HL-60 (cell line): ENCODE measurements at places on chromosomes 2 and 18.

DNA sequence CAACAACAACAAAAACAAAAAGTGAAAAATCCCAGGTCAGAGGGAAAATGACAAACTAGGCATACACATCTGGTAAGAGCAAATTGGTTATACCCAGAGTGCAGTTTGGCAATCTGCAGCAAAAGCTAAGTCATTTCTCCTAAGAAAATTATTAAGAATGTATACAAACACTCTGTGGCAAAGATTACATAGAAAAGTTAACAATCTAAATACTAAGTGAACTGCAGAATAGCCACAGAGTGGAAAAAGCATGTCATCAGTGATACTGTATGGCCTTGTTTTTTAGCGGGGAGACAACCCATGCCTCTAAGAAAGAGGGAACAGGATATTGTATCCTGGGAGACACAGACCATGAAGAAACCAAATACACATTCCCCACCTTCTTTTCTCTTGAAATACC lies 136.0 kb upstream of the ITGB6 start:
- DNase-seq: no peak

DNA sequence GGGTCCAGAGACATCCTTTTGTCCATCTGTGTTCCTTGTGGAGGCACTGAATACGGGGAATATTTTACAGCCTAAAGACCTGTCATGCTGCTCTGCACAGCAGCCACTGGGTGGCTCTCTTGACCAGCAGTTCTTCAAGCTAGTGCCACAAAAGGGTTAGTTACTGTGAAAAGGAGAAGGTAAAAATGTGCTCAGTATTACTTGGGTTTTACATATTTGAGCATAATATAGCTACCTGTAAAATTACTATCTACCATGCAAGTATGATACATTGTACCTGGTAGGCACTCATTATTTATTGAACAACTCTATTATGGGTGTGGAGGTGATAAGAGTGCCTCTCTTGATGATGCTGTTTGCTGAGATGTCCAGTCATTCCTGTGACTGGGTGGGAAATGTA lies 23.6 kb downstream of the FZD5 start:
- peak; percentile 71 for DNase-seq

DNA sequence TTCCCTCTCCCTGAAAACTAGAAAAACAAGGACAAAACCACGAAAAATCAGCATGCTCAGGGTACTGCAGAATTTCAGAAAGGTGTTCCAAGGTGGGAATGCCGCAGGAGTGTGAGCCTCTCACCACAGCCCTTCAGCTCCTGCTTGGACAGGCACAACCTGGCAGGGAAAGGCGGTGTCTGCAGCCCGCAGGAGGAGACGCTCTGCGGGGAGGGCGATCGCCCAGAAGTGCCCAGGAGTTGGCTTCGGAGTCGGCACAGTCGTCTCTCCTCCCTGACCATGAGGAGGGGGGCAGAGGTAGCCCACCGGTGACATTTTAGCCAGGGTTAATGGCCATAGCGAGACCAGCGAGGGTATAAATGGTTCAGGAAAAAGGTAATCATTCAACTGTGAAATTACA lies 57.2 kb downstream of the TMEM18 start:
- no peak for DNase-seq

- DNase-seq: no peak
Measured at GRCh38 chr2:8600456-8600855, 81.4 kb upstream of the ID2 start.

GRCh38 chr2:210527286-210527685 lies 29.1 kb upstream of the CPS1 start:
- DNase-seq: no peak

DNA sequence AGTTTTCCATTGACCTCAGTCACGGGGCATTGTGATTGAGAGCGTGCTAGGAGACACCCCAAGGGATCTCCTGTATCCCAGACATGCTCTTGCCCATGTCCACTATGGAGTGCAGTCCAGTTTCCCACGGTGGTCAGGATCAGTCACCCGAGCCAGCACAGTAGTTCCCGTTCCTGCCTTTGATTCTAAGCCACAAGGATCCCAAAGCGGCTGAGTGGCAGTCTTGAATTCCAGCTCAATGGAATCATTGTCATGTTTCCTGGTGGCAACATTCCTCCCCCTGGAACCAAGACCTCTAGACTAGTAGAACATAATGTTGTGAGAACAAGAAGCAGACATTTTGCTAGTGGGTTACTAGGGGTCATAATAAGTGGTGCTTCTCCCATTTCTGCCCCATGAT lies 154.3 kb downstream of the SEPTIN10 start:
- DNase-seq: no peak

DNA sequence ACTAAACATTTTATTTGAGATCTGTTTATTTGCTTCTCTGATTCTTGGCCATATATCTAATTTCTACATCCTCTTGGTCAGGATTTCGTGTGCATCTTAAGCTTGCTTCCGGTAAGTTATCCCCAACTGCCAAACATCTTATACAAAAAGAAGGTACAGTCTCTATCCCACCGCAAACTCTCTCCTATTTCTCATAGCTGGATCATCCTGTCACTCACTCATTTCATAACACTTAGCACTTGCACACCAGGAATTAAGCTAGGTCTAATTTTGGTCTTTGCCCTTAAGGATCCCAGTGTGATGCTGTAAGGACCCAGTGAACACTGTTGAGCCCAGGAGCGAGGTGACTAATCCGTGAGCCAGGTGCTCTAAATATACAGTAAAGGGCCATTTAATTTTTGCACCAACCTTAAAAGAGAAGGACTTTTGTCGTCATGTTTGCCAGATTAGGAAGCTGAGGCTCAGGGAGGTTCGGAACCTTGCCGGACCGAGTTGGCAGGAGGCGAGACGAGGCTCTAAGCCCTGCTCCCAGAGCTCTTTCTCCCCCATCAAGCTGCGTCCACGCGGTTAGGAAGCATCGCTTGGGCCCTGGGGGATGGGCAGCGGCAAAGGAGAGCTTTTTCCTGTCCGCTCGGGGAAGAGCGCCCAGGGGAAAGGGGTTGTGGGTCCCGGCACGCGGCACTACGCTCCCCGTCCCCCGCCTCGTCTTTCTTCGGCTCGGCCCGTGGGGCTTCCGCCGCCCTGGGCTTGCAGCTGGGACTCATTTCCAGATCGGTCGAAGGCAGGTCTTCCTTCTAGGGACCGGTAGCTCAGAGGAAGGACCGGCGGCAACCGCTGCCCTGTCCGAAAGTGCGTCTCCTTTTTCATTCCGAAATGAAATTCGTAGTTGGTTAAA lies 4.1 kb upstream of the ITPRIPL1 start:
- DNase-seq: peak; percentile 39

- DNase-seq: no peak
Measured at GRCh38 chr18:24721388-24721787, 261.0 kb downstream of the HRH4 start.

GRCh38 chr2:102119255-102119654 lies 23.3 kb upstream of the IL1R1 start:
- DNase-seq: no peak

DNA sequence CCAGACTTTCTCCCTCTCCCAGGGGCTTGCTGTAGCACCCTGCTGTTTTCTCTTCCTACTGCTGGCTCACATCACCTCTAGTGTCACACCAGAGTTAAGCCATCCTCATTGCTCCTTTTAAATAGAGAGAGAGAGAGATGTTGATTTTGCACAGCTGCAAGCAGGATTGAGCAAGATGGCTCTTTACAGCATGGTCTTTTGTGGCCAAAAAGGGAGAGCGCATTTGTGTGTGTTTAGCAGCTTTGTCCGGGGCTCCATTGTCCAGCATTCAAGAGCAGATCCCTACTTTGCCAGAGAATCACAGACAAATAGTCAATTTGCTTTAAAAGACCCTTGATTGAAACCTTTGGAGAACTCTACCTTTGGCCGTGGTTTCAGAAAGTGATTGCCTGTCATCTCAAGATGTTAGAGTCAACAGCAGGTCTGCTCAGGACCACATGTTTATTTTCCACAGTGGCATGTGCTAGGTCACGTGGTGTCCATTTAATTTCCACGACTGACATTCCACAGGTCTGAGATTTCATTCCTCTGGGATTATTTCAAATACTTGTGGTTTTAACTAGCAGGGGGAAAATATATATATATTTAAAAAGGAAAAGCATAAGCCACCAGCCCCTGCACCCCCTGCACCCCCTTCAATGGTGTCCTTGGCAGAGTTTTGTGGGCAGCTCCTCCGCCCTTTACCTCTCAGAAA lies 359.9 kb upstream of the SLC14A2 start:
- no peak for DNase-seq

- DNase-seq: no peak
Measured at GRCh38 chr2:118477111-118477862, 370.2 kb downstream of the EN1 start.

GRCh38 chr2:242024751-242025355 lies 155.3 kb downstream of the RTP5 start:
- no peak for DNase-seq

- DNase-seq: no peak
Measured at GRCh38 chr2:197577446-197577845, 61.6 kb downstream of the MOB4 start.

- no peak for DNase-seq
Measured at GRCh38 chr2:231388725-231389346, 6.7 kb upstream of the B3GNT7 start.

DNA sequence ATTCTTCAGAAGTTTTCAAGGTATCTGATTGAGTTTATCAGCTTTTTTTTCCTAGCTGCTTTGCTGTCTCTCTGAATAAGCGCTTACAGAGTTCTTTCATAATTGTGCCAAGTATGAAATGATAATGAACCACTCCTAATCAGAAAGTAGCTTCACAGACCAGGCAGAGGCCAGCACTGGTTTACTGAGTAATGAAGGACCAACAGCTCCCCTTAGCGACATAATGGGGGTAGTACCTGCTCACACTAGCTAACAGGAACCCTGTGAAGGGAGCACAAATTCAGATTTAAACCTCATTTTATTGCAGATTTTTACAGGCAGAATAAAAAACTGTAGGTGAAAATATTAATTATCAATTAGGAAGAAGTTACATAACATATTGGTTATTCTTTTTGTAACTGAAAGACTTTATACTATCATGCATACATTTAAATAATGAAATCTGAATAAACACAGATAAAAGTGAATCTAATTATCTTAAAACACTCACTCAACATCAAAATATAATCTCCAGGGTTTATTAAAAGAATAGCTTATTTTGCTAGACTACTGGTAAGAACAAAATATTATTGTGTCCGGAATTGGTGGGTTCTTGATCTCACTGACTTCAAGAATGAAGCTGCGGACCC lies 53.7 kb upstream of the LRRC30 start:
- DNase-seq: no peak

GRCh38 chr18:57325491-57326166 lies 26.7 kb upstream of the ST8SIA3 start:
- no peak for DNase-seq

DNA sequence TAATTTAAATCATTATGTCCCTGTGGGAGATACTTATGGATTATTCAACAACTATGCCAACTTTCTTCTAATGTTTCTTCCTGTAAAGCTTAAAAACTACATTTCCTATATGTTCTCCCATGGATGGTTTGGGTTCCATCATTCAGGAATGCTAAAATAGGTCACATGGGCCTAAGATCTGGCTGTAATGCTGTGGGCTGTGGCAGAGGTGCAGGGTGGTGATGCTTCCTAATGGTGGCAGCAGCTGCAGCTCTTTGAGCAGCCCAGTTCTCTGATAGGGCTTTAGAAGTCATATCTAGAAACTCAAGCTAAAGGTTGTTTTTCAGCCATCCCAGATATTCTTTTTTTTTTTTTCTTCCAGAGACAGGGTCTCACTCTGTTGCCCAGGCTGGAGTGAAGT lies 266.1 kb downstream of the ZNF385B start:
- DNase-seq: no peak

DNA sequence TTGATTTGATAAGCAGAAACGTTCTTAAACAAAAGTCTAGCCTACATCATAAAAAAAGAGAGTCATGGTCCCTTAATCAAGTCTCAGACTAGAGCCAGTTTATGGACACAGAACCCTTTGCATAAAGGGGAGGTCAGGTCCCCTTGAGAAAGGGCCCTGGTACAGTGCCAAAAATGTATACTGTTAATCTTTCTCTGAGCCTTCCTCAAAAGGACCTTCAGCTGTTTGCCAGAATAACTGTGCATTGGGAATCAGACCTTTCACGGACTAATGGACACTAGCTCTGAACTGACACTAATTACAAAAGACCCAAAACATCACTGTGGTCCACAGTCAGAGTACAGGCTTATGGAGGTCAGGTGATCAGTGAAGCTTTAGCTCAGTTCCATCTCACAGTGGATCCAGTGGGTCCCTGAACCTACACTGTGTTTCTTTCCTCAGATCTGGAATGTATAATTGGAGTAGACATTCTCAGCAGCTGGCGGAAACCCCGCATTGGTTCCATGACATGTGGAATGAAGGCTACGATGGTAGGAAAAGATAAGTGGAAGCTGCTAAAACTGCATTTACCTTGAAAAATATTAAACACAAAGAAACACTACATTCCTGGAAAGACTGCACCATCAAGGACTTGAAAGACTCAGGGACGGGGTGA lies 151.4 kb downstream of the TMEFF2 start:
- no peak for DNase-seq

DNA sequence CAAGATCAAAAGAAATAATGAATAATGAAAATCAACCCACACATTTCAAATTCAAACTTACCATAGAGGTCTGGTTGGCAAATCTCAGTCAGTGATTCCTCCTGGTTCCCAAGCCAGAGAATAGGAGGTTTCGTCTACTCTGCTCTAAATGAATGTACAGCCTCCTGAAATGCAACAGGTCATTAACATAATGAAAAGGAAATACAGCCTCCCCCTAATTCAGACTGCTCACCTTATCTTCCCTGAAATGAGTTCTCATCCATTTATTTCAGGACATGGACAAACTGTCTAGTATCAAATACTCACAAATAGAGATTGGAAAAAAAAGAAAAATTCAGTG lies 43.4 kb upstream of the CYTIP start:
- DNase-seq: no peak
